ENCODE measurements at places on chromosomes 7 and 10. TPM values are rescaled to one million over a fixed set of nuclear protein-coding genes. Genes with fewer than 3 reads are reported as not detected.

DNA sequence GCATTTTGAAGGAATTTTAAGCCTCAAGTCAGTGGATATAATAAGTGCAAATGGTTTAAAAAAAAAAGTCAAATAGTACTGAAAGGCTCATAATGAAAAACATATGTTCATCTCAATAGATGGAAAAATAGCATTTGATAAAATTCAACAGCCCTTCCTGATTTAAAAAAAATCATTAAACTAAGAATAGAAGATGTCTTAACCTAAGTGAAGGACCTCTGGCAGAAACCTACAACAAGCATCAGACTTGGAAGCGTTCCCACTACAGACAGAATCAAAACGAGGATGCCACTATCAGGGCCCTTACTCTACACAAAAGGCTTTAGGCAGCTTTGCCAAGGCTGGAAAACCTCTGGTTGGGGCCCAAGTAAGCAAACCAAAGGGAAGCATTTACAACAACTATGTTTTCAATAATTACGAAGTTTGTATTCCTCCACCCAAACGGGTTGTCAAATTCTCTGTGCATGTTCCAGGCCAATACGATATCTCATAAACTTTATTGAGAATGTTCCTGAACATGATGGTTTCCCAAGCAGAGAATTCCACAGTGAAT lies 45.1 kb downstream of the CYTH3 start:
- DNase-seq, result peak; percentile 44
- no peaks in the 10 kb centered on the region for H3K36me3 ChIP-seq
- H3K4me3 ChIP-seq, result peak overlapping the region; percentile 53
- peaks cover 22% of the 10 kb centered on the region for H3K4me1 ChIP-seq

GRCh38 chr10:72315611-72316385 lies 38.9 kb downstream of the DNAJB12 start:
- H3K27ac ChIP-seq, result no peak overlapping the region
- H3K4me3 ChIP-seq, result no peak overlapping the region
- H3K4me1 ChIP-seq, result peaks cover 9% of the 10 kb centered on the region
- no peaks in the 10 kb centered on the region for H3K36me3 ChIP-seq
- no peaks in the 10 kb centered on the region for H3K27me3 ChIP-seq

DNA sequence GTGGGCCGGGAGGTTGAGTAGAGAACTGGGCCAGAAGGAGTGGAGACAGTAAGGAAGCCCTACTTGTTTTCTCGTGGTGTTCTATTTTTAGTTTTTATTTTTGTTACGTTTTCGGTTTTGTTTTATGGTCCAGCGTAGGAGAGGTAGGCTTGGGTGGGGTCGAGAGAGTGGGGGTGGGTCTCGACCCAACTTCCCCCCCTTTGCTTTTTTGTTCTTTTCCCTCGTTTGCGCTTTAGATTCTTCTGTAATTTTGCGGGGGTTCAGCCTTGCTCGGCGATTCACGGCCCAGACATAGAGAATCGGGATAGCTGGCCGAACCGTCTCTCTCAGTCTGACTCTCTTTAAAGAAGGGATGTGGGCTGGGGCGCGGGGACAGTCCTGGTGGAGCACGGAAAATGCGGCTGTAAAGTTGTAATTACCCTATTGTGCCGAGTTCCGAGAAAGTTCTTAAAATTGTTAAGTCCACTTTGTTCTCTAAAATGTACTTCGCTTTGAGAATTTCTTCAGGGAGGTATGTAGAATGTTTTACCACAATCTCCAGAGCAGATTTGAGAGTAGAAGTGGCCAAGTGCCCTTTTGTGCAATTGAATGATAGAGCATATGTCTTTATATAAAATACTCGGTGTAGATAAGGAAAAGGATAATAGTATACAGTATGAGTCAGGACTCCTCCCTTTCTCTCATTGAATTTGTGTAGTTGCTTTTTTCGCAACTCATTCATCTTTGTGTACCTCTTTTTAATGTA lies 816 bp downstream of the DMTF1 start:
- H3K27me3 ChIP-seq, result no peaks in the 10 kb centered on the region
- H3K36me3 ChIP-seq, result peaks cover 19% of the 10 kb centered on the region
- peak; percentile 54 for DNase-seq
- H3K27ac ChIP-seq, result peak overlapping the region; percentile 95
- H3K4me3 ChIP-seq, result peak overlapping the region; percentile 71

DNA sequence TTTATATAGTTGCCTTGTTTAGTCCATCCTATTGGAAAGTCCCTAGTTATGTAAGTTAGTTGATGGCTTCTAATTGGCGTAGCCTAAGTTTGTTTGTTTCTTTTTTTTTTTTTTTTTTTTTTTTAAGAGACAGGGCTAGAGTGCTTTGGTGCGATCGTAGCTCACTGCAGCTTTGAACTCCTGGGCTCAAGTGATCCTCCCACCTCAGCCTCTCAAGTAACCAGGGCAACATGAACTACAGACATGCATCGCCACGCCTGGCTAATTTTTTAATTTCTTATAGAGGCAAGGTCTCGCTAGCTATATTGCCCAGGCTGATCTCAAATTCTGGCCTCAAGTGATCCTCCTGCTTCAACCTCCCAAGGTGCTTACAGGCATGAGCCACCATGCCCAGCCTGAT lies 7.1 kb downstream of the CSGALNACT2 start:
- H3K27me3 ChIP-seq, result no peaks in the 10 kb centered on the region
- H3K4me1 ChIP-seq, result no peaks in the 10 kb centered on the region
- DNase-seq, result no peak
- H3K36me3 ChIP-seq, result no peaks in the 10 kb centered on the region
- H3K27ac ChIP-seq, result no peak overlapping the region

- H3K27ac ChIP-seq, result no peak overlapping the region
- no peaks in the 10 kb centered on the region for H3K27me3 ChIP-seq
- 0 out of 2 replicates have a peak, but pooled peaks cover 2% of the 10 kb centered on the region for H3K4me1 ChIP-seq
- H3K4me3 ChIP-seq, result no peak overlapping the region
Observed at GRCh38 chr7:77393261-77393660, 22.9 kb downstream of the GSAP start.

- no peak overlapping the region for H3K27ac ChIP-seq
- H3K4me1 ChIP-seq, result peaks cover 13% of the 10 kb centered on the region
- no peaks in the 10 kb centered on the region for H3K27me3 ChIP-seq
Observed at GRCh38 chr7:15802425-15802824, 115.9 kb upstream of the MEOX2 start.

GRCh38 chr10:51806079-51806835 lies 106.9 kb upstream of the CSTF2T start:
- peak; percentile 11 for DNase-seq
- no peaks in the 10 kb centered on the region for H3K36me3 ChIP-seq
- no peaks in the 10 kb centered on the region for H3K4me1 ChIP-seq

GRCh38 chr10:34590793-34591192 lies 224.3 kb downstream of the PARD3 start:
- no peaks in the 10 kb centered on the region for H3K27me3 ChIP-seq
- no peaks in the 10 kb centered on the region for H3K36me3 ChIP-seq
- no peak overlapping the region for H3K4me3 ChIP-seq
- no peak overlapping the region for H3K27ac ChIP-seq
- DNase-seq, result no peak

GRCh38 chr7:27435461-27435860 lies 192.9 kb downstream of the EVX1 start:
- DNase-seq, result peak; percentile 32
- H3K36me3 ChIP-seq, result no peaks in the 10 kb centered on the region
- peaks cover 11% of the 10 kb centered on the region for H3K4me1 ChIP-seq

DNA sequence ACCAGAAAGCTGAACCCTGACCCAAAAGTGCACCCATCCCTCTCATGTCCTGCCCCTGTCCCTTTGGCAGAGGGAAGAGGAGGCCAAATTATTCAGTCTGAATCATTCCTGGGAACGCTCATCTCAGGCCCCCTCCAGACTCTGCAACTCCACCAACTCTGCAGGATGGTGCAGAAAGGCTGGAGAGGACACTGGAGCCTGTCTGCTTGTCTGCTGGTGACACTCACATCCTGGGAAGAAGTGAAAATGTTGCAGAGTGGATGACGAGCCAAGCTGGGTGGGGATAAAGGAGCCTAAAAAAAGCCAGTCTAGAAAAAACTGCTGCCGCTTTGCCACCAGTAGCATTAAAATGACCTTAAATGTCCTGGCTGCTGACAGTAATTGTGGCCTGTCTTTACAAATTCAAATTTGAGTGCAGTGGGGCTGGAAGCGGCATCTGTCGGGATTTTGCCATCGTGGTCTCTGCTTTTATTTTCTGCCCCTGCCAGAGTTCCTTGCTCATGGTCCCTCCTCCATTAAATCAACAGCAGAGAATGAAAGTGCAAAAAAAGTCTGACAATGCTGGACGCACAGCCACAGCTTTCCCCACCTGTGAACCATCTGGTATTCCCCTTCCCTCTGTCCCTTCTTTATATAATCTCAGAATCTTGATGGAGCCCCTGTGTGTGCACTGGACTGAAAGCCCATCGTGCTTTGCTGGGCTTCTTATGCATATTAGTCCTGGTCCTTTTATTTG lies 63.9 kb downstream of the STK17A start:
- DNase-seq, result no peak
- H3K27me3 ChIP-seq, result no peaks in the 10 kb centered on the region
- peaks cover 29% of the 10 kb centered on the region for H3K4me1 ChIP-seq
- H3K4me3 ChIP-seq, result no peak overlapping the region
- H3K27ac ChIP-seq, result no peak overlapping the region

- no peaks in the 10 kb centered on the region for H3K27me3 ChIP-seq
- peak overlapping the region; percentile 87 for H3K27ac ChIP-seq
- peaks cover 50% of the 10 kb centered on the region for H3K4me1 ChIP-seq
- no peak for DNase-seq
Observed at GRCh38 chr7:135715673-135716072, 12.3 kb downstream of the SLC13A4 start.

Gene PLXDC2
- total RNA-seq, result 11.4 TPM

Gene SPDYE1
- not detected for total RNA-seq

Gene CRYGN
- not detected for total RNA-seq

Gene PPP1R3C
- total RNA-seq, result 5.7 TPM

Gene CH25H
- total RNA-seq, result not detected

Gene SPDYE9
- not detected for total RNA-seq

Gene EPHB6
- total RNA-seq, result 0.10 TPM

Gene ARID5B
- 10.5 TPM for total RNA-seq
